ENCODE measurements at places on chromosomes 11 and 22.

DNA sequence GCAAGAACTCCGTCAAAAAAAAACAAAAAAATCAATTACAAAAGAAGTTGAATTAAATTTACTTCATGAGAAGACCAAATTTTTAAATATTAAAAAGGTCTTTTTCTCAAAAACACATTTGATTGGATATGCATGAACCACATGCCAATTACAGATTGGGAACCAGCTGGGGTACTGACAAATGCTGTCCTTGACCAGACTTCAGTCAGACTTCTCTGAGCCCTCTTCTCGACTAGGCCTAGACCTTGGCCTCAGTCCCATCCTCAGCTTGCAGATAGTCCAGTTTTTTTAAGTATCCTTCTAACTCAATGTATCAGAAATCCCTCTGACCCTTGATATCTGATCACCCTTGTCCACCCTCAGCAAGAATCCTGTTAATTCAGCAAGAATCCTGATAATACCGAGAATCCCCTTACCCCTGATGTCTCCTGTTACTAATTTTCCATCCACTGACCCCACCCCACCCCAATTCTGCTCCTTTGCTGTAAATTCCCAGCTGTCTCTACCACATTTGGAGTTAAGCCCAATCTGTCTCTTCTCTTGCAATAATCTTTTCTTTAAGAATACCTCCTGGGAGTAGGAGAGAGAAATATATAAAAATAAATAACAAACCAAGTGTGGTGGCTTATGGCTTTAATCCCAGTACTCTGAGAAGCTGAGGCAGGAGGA lies 30.9 kb downstream of the OR4D9 start:
- DNase-seq: no peak

DNA sequence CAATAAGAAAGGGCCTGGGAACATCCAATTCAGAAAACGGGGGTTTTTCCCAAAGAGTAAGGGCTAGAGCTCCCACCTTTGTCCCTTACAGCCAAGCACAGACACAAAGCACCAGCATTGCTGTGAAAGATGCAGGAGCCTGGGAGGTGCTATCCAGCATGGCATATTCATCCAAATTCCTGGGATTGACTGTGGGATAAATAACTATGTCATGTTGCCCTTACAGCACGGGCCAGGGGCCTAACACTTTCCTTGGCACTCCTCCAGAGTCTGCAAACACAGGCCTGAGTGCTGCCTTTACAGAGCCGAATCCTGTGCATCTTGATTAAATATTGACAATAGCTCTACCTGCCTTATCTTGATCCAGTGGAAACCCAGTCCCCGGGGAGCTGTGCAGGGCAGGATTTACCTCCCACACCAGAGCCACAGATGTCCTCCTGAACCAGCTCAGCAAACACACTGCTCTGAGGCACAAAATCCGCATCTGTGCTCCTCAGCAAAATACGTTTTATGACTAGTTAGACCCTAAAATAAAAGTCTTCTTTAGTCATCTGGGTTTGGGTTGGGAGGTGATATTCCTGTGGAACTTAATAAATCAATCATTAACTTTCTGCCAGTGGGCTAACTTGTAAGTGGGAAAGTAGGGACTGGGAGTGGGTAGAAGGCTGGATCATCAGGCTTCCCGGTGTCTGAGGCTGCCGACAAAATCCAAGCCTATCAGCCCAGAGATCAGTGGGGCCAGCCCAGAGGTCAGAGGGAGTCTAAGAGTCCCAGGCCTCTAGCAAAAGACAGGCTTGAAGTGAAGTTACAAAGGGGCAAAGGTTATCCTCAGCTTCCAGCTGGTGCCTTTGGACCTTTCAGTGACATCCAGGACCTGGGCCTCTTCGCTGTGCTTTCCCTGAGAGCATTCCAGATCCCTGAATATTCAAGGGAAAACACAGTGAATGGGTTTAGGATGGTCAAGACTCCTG lies 36.5 kb downstream of the POU2AF3 start:
- peak; percentile 74 for DNase-seq

- no peak for DNase-seq
These were observed 7.8 kb upstream of the TMEM216 start for GRCh38 chr11:61384271-61385242.

GRCh38 chr11:134536219-134536618 lies 124.2 kb upstream of the B3GAT1 start:
- no peak for DNase-seq

GRCh38 chr22:19800761-19801244 lies 40.2 kb downstream of the TBX1 start:
- no peak for DNase-seq

DNA sequence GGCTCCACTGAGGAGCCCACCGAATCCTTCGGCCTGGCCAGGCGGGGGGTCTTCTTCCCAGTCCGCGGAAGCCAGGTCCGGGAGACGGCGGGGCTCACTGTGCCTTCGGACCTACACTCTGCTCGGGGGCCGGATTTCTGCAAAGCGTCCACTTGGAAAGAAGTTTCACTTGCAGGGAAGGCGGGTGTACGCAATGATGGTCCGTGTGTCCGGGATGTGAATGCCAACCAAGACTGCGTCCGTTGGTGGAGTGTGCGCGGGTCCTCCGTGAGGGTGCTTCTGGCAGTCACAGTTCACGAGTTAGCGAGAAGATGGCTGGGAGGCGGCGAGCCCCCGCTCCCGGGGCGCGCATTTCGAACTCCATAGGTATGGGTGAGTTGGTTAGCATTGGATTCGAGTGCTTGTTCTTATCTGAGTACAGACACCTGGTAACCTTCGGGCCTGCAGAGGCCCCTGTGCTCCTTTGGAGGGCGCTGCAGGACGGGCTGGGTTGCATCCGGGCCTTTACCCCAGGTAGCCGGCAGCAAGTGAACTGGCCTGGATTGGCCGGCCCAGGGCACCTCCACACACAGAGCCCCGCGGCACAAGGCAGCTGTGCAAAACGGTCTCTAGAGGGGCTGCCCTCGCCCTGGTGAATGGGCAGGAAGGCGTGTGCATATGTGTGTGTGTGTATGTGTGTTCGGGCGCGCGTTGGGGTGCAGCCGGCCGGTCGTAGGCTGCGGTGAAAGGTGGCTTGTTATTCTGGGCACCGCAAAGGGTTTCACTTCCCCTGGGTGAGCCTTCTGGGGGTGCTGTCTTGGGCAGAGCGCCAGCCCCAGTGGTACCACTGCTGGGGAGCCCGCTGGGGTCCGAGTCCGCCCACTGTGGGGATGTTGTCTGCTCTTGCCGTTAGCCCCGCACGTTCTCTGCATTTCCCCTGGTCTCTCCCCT lies 13.3 kb upstream of the CYP2R1 start:
- peak; percentile 74 for DNase-seq

DNA sequence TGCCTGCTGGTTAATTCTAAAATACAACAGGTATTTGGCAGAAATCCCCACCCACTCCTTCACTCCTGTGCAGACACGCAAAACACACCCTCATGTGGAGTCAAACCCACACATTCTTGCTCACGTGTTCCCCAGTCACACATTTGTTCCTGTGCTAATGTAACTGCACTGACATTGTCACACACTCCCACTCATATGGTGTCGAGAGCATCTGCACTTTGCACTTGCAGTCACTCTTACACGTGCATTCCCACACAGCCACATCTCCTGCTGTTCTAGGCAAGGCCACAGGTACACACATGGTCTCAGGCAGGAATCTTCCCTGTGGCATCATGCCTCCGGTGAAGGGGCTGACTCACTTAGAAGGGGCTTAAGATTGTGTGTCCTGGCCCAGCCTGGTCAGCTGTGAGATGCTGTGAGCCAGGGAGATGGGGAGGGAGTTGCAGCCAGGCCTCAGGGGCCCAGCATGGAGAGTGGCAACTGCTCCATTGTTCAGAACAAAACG lies 395.0 kb downstream of the TENM4 start:
- DNase-seq: peak; percentile 82

GRCh38 chr11:766106-766935 lies 11.0 kb downstream of the GATD1 start:
- no peak for DNase-seq

- DNase-seq: no peak
These were observed 974 bp downstream of the PPIL2 start for GRCh38 chr22:21666786-21667185.

GRCh38 chr11:15819679-15820286 lies 536.6 kb downstream of the SOX6 start:
- peak; percentile 58 for DNase-seq

DNA sequence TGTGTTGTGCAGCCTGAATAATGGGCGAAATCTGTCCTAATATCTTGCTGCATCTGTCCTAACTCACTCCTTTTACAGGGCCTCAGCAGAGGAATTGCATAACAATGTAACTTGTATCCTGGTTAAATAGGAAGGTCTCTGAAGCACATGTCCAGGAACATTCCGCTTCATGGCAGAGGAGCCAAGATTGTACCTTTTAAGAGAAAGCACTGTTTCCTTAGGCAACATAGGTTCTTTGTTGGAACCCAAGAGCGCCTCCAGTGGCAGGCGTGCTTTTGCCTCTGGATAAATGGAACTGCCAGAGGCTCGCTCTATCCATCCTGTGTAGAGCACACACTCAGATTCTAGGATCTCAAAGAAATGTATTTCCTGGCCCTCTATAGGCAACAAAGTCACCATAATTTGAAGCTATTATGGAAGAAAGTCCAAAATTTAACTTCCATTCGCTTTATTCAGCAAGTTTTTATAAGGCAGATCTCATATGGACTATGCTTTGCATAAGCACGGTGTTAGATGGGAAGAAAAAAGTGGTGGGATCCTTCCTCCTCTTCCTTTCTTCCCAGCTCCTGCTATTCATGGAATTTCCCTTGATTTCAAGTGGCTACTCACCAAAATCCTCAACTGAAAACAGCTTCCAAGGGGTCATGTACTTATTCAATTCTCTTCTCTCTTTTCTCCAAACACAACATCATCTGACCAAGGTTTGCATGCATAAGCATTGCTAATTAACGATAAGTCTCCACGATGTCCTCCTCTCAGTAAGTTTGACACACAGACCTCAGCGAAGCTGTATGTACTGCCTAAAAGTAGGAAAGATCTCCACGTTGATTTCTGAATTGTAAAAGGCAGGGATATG lies at the start of gene BLID:
BLID (minus strand) TSS at position 692 of the 856 bp plus-strand sequence; CDS start at position 399, 293 bp downstream.
- no peak for DNase-seq

DNA sequence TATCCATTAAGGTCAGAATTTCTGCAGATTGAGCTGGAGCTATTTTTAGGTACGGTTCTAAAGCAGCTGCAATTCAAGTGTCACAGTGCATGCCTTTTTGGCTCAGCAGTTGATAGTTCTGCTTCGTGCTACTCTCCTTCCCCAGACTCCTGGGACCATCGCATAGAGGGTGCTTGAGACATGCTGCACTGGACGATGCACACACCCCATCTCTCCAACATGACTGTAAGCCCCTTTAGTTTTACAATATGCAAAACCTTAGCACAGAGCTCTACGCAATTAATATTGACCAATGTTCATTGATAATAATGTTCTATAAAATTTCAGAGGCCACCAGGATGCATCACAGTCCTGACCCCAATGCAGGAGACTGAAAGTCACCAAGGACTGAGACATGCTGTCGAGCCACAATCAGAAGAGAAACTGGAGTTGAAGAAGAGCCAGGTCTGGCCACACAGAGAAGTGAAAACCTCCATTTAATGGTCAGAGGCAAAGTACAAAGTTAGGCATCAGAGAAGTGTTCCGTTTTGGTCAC lies 120.9 kb upstream of the ZC3H12C start:
- no peak for DNase-seq

GRCh38 chr22:24117942-24118341 lies 63.3 kb upstream of the SUSD2 start:
- DNase-seq: no peak

- no peak for DNase-seq
These were observed 26.3 kb downstream of the RNF141 start for GRCh38 chr11:10514709-10515108.

- DNase-seq: no peak
These were observed 185.3 kb downstream of the BRD1 start for GRCh38 chr22:49642331-49642730.

DNA sequence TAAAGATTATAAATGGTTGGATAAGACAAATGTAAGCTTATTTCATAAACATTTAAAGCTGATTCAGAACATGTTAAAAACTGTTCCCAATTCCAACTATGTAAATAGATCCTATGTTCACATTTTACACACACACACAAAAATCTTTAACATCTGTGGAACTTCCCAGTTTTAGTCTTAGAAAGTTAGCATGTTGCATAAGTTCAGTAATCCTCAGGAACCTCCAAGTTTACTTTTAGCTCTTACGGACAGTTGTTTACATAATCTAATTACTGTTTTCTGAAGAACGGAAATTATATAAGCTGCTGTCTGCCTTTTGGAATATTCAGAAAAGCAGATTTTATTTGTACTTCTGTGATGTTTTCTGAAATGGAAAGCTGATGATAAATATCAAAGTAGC lies 53.3 kb downstream of the PANX1 start:
- DNase-seq: no peak

DNA sequence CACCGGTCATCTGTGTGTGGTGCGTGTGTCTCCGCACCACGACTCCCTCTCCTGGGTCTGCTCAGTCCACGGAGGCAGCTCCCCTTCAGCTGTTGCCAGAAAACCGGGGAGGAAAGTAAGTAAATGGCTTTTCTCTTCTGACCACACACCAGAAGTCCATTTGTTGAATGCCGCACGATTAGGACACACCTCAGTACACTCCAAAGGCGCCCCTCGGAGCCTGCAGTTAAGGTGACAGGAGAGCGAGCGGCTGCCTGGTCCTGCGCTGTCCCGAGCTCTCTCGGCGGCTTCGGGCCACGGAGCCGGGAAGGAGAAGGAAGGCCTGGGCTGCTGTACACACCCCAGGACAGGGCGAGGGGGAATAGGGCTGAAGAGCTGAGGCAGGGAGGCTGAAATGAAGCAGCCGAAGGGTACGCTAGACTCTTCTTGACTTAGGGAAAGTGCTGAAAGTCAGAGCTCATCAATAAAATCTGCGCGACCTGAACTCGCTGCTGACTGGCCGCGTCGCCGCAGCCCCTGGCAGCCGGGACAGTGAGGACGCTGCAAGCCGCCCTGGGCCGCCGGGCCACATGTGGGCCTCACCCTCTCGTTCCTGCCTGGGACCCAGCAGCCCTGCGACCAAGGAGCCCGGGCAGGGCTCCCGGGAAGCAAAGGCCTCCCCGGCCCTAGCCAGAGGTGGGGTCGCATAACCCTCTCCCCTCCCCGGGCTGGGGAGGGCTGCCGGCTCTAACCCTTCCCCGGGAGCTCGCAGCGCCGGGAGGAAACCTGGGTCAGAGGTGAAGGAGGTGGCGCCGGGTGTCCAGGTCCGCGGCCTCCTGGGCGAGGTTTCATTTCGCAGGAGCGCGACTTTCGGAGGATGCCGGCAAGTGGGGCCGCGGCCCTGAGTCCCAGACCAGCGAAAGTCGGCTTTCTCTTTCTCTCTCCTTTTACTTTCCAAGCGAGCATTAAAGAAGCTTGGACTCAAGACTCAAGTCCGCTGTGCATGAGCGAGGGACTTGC lies 1.6 kb upstream of the PAX6 start:
- no peak for DNase-seq

GRCh38 chr11:46377290-46377689 lies 4.2 kb upstream of the MDK start:
- DNase-seq: no peak

DNA sequence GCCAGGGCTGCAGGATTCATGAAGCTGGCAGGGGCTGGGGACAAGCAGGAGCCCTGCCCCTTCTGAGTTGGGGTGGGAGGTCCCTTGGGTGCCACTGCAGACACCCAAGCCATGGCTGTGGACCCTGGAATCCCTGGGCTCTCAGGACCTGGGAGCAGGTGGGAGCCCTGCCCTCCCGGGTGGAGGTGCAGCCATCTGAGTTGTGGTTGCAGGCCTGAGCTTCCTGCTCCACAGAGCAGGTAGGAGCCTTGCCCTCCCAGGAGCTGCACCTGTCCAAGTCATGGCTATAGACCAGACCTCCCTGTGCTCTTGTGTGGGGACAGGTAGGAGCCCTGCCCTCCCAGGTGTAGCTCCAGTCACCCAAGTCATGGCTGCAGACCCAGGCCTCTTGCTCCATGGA lies 113.5 kb downstream of the ARHGAP20 start:
- DNase-seq: no peak

- peak; percentile 16 for DNase-seq
These were observed 32.4 kb upstream of the PRR5 start for GRCh38 chr22:44669561-44669976.

All from large intestine (tissue), 12 donors.